ENCODE measurements at places on chromosomes 12 and 14.

DNA sequence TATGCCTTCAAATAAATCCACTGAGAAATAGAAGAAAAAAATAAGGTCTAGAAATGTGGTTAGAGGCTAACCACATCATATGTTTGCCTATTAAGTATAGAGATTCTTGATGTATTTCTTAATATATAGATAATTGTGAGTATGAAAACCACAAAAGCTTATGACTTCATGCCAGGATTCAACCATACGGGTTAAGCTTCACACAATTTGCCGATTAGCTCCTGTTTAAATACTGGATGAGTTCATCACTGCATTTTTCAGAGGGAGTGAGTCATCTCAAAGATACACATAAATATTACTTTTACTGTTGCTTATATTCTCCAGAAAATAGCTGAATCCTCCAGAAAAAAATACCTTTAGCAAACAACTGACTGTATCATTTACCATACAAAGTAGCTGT, 79.6 kb downstream of the RPL10L start:
- no peak for DNase-seq

GRCh38 chr12:51269174-51270066, 795 bp downstream of the SMAGP start:
- DNase-seq: peak; percentile 26

DNA sequence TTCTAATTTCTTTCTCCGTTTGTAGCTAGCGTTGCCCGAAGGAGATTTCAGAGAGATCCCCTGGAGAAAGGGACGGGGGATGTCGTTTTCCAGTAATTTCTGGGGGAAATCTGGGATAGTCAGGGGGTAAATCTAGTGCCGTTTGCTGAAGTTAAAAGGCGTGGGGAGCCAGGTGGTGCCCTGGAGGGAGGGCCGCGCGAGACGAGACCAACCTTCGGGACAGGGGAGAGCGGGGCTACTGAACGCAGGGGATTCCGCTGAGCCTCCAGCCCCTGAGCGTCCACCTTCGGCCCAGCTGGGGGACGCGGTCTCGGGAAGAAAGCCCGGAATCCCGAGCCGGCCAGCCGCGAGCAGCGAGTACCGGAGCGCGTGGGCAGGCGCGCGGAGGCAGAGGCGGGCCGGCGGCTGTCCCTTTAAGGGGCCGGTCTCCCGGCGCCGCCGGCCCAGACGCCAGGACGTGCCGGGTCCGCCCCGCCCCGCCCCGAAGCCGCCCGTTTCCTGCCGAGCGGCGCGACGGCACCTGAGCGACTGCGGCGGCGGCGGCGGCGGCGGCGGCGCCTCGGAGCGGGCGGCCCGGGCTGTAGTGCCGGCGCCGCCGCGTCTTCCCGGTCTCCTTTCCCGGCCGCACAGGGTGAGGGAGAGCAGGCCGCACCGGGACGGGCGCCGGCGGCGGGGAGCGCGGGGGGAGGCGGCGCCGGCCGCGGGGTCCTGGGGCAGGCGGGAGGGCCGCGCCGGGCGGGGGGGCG, at the start of gene KTN1:
Gene KTN1, plus strand, starts transcription at position 484 of the 746 bp plus-strand sequence. CDS start 31,842 bp downstream, outside the sequence.
- DNase-seq: peak; percentile 81

DNA sequence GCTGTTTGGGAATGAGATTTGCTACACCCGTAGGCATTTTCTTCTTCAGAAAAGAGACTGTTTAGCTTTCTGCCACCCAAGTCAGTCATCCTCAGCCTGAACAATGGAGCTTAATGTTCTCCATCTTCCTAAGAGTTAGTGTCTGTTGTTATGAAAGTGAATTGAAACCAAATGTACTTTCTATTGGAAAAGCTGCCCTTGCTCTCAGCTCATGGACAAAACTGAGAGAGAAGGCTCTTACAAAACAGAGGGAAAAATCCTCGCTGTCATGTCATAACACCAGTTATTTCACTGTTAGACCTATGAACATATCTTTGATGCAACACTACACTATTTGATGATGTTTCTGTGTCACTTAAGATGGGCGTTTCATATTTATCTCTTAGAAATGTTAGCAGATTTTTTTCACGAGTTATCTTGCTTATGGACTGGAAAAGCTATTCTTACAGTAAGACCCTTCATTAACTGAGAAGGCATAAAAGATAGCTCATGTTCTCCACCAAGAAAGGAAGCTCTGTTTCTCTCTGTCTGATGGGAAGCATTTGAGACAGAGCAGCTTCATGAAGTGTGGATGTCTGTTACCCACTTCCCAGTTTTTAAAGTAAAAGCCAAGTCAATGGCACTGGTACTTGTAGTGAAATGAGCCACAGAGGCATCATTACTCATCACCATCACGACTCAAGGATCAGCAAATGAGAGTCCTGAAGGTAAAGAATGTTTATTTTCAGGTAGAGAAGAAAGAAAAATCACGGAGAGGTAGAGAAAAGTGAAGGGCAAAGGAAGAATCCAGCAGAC, 483.9 kb downstream of the ZFP36L1 start:
- no peak for DNase-seq

DNA sequence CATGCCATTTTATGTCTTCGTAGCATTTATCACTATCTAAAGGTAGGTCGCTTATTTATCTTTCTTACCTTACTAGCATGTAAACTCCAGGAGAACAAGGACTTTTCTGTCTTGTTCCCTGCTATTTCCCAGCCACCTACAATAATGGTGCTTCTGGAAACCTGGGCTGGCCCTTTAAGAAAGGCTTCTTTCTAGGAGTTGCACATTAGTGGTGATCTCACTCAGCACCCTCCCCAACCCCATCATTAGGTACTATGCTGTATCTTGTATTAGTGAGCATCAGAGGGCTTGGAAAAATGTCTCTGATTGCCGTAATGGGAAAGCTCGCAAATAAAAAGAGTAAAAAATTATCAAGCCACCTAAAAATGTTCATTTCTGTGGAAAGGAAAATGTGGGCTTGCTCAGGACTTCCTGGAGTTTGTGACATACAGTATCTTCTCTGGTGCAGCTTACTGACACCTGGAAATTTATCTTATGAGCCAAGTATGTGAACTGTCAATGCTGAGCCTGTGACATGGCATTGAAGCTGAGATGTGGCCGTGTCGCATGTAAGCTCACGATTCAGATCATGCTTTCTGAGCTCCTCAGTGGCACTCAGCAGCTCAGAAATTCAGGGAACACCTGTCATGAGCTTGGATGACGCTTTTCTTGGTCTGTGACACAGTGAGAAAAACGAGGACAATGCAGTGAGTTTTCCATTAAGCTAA, 12.4 kb downstream of the CCDC92 start:
- no peak for DNase-seq

DNA sequence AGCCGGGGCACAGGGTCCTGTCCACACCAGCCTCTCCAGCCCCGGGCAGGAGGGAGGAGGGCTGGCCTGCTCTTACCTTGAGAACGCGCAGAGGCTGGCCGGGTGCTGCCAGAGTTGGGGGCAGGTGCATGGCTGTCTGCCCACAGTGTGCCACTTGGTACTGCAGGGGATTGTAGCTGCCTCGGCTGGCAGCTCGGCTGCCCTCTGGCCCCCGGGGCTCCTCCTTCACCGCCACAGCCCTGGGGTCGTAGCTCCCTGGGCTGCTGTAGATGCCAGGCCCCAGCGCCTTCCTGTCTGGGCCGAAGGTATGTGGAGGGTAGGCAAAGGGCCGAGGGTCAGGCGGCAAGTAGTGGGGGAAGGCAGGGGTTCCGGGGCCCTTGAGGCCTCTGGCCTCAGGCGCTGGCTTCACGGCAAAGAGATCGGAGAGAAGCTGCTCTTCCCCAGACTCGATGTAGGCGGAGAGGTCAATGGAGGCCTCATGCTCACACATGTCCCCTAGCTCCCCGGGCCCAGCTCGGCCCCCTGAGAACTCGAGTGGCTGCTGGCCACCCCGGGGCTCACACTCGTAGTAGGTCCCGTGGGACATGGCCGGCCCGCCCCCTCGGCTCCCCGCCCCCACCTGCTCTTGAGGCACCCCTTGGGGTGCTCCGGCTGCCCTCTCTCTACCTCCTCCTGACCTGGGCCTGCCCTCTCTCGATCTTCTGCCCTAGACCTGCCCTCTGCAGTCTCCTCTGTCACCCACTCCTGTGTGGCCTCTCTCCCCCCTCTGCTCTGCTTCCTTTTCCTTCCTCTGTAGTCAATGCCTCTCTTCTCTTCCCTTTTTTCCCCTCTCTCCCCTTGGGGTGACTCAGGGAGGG, at the start of gene CEBPE:
Gene CEBPE, minus strand, starts transcription at position 750 of the 857 bp plus-strand sequence. Its CDS starts 164 bp downstream, at position 586.
- no peak for DNase-seq

- DNase-seq: no peak
These were observed 2.9 kb downstream of the NFKBIA start for GRCh38 chr14:35401422-35402265.

- no peak for DNase-seq
These were observed 18.6 kb upstream of the EIF5 start for GRCh38 chr14:103315351-103315911.

- DNase-seq: no peak
These were observed 355.5 kb downstream of the BCL11B start for GRCh38 chr14:98916476-98916875.

- DNase-seq: no peak
These were observed 12.3 kb downstream of the APOLD1 start for GRCh38 chr12:12797794-12798152.

- no peak for DNase-seq
These were observed 174.8 kb downstream of the PDZRN4 start for GRCh38 chr12:41362931-41363330.

GRCh38 chr12:102740141-102740955, 176.7 kb downstream of the PAH start:
- peak; percentile 13 for DNase-seq

- DNase-seq: no peak
These were observed 332.6 kb upstream of the TMEM132C start for GRCh38 chr12:127934409-127934808.

DNA sequence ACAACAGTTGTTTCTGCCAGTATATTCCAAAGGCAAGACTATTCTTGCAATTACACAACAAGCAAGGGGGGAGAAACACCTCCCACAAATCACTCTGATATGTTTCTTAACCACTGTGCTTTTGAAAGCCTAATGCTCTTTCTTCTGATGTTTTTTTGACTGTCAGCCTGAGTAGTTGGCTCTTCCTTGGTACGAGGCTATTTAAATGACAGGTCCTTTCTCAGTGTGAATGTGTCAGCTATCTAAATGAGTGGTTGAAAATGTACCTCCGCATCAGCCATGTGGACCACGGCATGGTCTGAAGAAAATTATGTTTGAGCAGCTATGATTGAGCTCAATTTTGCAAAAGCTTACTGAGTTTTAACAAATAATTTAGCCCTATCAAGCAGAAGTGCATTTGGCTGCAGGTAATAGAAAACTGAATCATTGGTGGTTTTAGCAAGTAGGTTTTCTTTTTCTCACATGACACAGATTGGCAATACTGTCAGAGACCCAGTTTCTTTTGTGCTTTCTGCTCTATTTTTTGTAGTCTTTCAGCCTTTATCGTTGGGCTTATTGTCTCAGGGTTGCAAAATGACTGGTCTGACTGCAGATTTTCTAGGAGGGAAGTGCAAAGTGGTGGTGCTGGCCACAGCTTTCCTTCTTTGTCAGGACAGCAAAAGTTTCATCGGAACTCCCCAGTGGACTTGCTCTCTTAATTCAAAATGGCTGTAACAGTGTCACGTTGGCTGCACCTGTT, 162.8 kb downstream of the RGS6 start:
- DNase-seq: no peak

DNA sequence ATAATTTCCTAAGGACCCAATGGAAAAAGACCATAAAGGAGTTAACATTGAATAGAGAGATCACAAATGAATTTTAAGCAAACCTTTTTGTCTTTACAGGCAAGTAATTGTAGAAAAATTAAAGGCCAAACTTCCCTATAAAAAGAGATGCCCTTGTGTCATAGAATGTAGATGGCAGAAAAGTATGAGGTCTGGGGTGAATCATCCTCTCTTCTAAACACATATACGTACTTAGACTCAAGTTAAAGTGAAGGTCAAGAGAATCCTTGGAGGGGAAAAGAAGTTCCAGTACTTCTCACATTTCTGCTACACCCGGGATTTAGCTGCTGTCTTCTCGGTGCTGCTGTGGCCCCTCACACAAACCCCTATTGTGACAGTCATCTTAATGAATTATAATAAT, 116.2 kb upstream of the ARID2 start:
- DNase-seq: no peak

DNA sequence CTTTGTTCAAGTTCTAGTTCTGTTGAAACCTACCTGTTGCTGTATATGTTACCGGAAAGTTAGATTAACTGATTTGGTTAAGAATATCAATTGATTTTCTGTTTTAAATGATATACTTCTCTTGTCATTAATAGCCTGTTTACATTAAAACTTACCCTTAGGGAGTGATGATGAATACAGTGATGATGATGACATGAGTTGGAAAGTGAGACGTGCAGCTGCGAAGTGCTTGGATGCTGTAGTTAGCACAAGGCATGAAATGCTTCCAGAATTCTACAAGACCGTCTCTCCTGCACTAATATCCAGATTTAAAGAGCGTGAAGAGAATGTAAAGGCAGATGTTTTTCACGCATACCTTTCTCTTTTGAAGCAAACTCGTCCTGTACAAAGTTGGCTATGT, 33.0 kb downstream of the CAND1 start:
- DNase-seq: no peak

- DNase-seq: no peak
These were observed 4.3 kb downstream of the P2RX4 start for GRCh38 chr12:121214166-121214777.

- DNase-seq: no peak
These were observed 55.8 kb downstream of the CMAS start for GRCh38 chr12:22101749-22102243.

GRCh38 chr12:111453071-111453989, 47.6 kb downstream of the SH2B3 start:
- DNase-seq: no peak

DNA sequence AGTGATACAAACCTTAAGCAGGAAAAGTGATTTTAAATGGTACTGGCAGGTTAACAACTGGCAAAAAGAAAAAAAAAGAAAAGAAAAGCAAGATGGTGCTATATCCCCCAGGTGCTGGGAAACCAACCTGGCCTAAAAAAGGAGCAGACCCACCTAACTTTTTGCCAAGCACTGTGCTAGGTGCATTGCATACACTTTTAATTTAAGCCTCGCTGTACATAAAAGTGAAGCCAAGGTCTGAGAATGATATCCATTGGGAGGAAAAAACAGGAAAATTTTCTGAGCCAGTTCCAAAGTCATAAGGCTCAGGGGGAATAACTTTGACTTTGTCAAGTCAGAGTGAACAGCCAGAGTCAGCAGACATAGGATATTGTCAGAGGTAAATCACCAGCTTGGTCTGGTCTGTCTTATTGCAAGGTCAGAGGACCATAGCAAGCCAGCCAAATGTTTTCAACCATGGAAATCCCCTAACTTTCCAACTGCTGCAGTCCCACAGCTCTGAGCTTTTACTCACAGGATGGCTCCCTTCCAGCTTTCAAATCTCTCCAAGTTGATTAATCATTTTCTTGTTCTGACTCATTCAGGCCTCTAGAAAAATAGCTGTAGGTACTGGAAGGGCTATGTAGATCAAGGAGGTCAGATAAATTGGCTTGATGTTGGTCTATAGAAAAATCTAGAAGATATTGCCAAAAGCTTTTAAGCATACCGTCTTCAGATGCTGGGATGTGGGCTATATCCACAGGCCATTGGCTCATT, 412.9 kb downstream of the RAD51B start:
- peak; percentile 36 for DNase-seq

- peak; percentile 77 for DNase-seq
These were observed 42.5 kb downstream of the GIT2 start for GRCh38 chr12:109953656-109954055.

GRCh38 chr14:104377256-104377655, 202.3 kb upstream of the C14orf180 start:
- DNase-seq: no peak
